ENCODE measurements at places on chromosomes 1 and 21. TPM values are rescaled to one million over a fixed set of nuclear protein-coding genes. Genes with fewer than 3 reads are reported as not detected.
A peak's percentile ranks its signal among the peaks of the same experiment; 100 is the strongest.

The ANGPTL3 gene
- total RNA-seq, result not detected

DNA sequence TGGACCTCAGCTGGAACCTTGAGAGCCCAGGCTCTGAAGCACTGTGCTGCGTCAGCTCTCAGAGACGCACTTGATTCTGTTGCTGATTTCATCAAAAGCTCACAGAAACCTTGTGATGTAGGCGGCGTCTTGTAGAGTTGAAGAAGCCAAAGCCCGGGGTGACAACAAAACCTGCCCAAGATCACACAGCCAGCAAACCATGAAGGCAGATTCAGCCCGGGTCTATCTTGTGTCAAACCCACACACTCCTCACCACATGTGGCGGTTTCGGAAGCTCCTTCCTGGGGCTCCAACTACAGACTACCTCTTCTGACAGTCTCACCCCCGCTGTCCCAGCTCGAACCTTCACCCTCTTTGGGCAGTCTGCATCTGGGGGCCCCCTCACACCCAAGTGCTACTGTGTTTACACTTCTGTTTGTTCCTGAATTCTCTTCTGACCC is 50.4 kb downstream of the TENT5C start:
- peak overlapping the region; percentile 87 for H3K27ac ChIP-seq

DNA sequence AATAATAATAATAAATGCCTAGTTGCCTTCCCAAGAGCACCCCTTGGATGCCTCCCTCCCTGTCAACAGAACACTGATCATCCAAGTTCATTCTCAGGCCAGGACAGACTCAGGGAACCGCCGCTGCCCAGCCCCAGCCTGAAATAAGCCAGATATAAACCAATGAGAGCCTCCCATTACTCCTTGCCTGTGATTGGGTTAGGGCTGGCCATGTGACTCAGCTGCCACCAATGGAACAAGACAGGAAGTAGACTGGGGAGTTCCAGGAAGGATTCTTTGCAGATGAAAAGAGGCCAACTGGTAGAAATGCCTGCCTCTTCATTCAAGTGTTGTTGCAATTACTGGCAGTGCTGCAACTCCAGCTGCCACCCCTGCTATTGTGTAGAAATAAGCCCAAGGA is 146.4 kb upstream of the TIAM1 start:
- no peak overlapping the region for H3K4me3 ChIP-seq
- no peak overlapping the region for H3K27ac ChIP-seq
- H3K27me3 ChIP-seq, result peaks cover 9% of the 10 kb centered on the region
- H3K4me1 ChIP-seq, result no peaks in the 10 kb centered on the region

The WDTC1 gene
- 18.4 TPM for total RNA-seq

The PLPPR4 gene
- not detected for total RNA-seq

- DNase-seq, result no peak
- H3K4me1 ChIP-seq, result peaks cover 9% of the 10 kb centered on the region
- H3K27me3 ChIP-seq, result no peaks in the 10 kb centered on the region
Observed at GRCh38 chr1:156232201-156232894, 9.6 kb upstream of the BGLAP start.

DNA sequence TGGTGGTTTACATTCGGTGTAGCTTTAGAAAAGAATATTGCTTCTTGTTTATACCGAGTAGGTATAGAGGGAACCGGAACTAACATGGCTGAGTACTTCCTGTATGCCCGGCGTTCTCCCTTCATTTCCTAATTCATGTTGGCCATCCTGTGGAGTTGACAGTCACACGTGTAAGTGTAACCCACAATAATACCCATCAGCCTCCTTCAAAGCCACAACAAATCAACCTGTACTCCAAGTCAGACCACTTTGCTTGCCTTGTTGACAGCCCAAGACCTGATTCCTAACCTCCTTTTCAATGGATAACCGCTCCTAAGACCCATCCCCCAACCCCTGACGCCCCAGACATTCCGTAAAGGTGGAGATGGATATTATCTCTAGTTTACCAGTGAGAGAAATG is 42.1 kb downstream of the UBE2U start:
- H3K36me3 ChIP-seq, result no peaks in the 10 kb centered on the region
- H3K27me3 ChIP-seq, result peaks cover 10% of the 10 kb centered on the region
- DNase-seq, result no peak
- H3K4me1 ChIP-seq, result peaks cover 11% of the 10 kb centered on the region
- no peak overlapping the region for H3K27ac ChIP-seq

DNA sequence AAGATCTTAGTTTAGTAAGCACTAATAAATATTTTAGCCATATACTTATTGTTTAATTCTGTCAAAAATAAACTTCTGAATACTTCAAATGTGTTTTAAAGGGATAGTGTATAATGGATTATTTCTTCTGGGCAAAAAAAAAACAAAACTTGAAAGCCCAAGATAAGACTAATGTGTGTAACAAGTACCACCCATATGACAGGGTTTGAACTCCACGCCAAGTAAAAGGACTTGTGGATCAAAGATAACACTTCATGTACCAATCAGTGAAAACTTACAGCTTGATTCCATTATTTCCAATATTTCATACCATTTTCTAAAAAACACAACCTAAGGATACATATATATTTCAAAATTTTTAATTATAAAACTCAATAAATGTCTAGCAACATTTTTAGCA is 59.5 kb downstream of the DENND1B start:
- H3K4me1 ChIP-seq, result no peaks in the 10 kb centered on the region
- H3K27ac ChIP-seq, result no peak overlapping the region

DNA sequence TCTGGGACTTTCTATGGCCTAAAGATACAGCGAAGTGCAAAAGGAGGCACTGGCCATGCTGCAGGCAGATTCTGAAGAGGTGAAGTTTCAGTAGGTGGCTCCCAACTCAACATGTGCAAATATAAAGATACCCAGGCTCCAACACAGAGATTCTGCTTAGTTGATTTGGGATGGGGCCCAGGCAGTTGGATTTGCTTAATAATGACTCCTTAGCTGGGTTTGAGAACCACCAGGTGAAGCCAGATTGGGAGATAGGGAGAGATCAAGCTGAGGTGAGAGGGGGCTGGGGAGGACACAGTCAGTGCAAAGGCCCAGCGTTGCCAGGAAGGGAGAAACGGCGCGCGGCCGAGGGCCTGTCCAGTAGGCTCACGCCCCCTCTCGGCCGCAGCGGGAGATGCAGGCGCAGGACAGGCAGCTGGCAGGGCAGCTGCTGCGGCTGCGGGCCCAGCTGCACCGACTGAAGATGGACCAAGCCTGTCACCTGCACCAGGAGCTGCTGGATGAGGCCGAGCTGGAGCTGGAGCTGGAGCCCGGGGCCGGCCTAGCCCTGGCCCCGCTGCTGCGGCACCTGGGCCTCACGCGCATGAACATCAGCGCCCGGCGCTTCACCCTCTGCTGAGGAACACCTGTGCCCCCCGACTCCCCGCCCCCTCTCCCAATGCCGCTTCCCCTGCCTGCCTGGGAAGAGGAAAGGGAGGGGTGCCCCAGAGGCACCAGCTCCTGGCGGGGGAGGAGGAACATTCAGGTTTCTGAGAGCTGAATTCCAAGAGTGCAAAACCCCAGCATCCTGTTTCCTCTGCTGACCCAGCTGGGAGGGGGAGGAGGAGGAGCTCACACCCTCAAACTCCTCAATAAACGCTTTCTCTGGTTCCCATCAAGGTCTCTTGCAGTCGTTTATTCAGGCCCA is 1.2 kb downstream of the FAM167B start:
- DNase-seq, result peak; percentile 73
- H3K27ac ChIP-seq, result peak overlapping the region; percentile 95
- peaks cover 51% of the 10 kb centered on the region for H3K4me1 ChIP-seq
- H3K27me3 ChIP-seq, result no peaks in the 10 kb centered on the region
- peak overlapping the region; percentile 46 for H3K4me3 ChIP-seq

The LCE3D gene
- total RNA-seq, result not detected

DNA sequence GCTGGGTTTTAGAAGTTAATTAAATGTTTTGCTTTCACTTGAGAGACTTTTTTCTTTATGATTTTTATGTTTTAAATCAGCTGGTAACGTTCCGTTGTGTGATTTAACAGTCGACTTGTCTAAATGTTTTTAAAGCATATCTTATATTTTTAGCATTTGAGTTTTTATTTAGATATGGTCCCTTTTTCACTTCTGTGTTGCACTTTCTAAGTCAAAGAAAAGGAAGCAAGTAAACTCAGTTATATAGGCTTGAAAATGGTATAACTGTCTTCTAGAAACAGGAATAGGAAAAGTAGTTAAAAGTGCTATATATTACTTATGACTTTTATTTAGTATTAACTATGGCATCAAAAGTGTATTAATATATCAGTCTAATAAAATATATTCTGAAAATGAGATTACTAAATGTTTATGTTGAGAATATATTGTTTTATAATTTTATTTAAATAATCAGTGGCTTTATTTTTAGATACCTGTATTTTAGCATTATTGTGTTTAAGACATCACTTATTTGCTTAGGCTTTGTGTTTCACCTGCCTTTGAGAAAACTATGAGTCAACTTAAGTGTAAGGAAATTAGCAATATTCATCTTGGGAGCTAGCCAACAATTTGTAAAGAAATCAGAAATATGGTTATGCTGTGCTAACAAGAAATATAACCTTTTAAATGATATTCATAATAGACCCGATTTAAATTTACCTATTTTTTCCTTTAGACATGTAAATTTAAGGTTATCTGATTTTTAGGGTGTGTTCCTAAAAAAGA is 60.5 kb downstream of the RABGAP1L start:
- peaks cover 22% of the 10 kb centered on the region for H3K36me3 ChIP-seq
- no peaks in the 10 kb centered on the region for H3K4me1 ChIP-seq
- H3K4me3 ChIP-seq, result no peak overlapping the region
- DNase-seq, result no peak
- no peaks in the 10 kb centered on the region for H3K27me3 ChIP-seq

DNA sequence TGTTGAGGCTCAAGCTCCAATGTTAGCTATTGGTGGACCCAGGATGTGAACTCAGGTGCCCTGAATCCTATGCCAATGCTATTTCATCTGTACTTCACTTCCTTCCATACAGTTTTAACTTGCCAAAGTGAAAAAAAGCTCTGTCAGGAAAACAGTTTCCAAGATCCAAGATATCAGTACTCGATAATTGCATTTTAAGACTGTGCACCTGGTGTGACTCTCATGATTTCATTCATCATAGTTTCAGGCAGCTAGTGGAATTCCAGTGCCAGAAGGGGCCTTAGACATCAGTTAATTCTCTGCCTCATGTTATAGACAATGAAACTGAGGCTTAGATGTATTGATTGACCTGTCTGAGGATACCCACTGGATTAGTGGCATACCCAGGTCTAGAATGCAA is 26.5 kb upstream of the LEPR start:
- peaks cover 93% of the 10 kb centered on the region for H3K4me1 ChIP-seq
- no peak for DNase-seq
- peaks cover 29% of the 10 kb centered on the region for H3K36me3 ChIP-seq
- no peaks in the 10 kb centered on the region for H3K27me3 ChIP-seq
- H3K4me3 ChIP-seq, result peak overlapping the region; percentile 35
- H3K27ac ChIP-seq, result peak overlapping the region; percentile 70
